ENCODE measurements at places on chromosomes 6 and 20. TPM values are rescaled to one million over a fixed set of nuclear protein-coding genes. Genes with fewer than 3 reads are reported as not detected.

DNA sequence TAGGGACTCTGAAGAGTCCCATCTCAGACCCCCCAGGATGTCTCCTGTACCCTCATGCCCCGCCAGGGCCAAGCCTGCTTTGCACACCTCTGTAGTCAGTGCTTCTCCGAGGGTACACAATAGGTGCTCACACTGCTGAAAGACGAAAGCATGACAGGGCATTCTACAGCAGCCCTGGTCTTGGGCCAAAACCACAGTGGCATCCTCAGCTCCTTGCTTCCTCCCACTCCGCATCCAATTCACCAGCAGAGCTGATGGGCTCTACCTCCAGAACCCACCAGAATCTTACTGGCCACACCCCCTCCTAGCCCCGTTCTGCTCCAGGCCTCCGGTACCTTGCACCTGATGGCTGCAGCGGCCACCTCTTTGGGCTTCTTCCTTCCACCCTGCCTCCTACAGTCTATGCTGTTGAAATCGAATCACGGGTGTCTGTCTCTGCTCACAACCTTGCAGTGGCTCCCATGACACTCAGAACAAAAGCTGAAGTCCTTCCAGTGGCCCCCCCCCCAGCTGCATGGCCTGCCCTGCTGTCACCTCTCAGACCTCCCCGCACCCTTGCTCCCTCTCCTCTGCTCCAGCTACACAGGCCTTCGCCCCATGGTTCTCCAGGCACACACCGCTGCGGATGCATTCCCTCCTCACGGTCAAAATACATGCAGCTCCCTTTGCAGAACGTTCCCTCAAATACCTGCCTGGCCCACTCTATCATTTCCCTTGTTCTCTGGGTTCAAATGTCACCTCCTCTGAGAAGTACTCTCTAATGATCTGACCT, 1.2 kb downstream of the ANGPT4 start:
- no peak overlapping the region for H3K4me3 ChIP-seq
- no peaks in the 10 kb centered on the region for H3K4me1 ChIP-seq
- H3K27ac ChIP-seq, result no peak overlapping the region
- no peak for DNase-seq

DNA sequence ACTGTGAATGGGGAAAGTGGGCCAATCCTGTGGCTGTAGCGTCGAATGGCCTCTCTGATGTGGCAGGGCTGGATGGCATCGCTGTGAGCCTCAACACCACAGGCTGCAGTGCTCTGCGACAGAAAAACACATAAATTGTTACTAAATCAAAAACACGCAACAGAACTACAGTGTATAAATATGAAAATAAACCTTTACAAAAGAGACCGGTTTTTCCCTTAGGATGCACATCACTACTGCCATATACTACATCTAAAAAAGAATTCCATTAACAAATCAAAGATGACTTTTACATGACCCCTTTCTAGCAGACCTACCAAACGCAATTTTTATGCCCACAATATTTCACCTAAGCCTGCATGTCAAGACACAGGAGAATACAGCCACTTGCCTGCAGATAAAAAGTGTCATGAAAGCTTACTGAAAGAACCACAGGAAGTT, 395.5 kb upstream of the RUNX2 start:
- no peaks in the 10 kb centered on the region for H3K36me3 ChIP-seq
- H3K4me3 ChIP-seq, result no peak overlapping the region
- H3K27me3 ChIP-seq, result no peaks in the 10 kb centered on the region
- H3K27ac ChIP-seq, result no peak overlapping the region

DNA sequence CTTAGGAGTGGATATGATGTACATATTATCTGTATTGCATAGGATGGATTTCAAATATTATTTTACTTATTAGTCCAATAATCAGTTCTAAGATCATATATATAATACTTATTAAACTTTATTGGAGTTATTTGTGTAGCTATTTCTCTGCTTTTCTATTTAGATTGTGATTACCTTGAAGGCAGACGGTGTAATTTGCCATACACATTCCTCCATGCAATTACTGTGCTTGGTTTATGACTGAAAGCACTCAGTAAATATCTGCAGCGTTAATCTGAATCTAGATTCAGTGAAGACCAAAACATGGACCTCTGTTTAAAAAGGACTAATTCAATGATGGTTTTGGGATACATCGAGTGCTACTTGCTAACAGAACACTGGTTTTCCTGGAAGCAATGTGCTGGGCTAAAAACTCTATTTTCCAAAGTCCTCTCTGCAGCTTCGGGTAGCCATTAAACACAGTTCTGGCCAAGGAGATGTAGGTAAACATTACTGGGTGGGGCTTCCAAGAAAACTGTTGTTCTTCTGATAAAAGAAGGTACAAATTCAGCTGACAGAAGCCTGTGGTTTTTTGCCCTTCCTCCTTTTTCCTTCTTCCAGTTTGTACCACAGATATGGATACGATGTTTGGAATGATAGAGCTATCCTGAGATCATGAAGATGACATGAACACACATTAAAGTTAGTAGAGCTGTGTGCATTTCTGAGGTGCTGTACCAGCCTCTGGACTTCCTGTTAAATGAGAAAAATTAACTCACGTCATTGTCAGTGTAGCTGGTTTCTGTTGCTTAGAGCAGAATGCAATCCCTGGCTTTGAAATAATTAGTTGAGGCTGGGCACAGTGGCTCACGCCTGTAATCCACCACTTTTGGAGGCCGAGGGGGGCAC, 136.5 kb upstream of the NUP153 start:
- H3K4me3 ChIP-seq, result no peak overlapping the region
- H3K36me3 ChIP-seq, result no peaks in the 10 kb centered on the region
- DNase-seq, result no peak
- no peak overlapping the region for H3K27ac ChIP-seq
- H3K27me3 ChIP-seq, result no peaks in the 10 kb centered on the region

GRCh38 chr20:2872459-2873009, 747 bp upstream of the PTPRA start:
- no peaks in the 10 kb centered on the region for H3K27me3 ChIP-seq
- no peak overlapping the region for H3K27ac ChIP-seq
- peak overlapping the region; percentile 98 for H3K4me3 ChIP-seq
- peak; percentile 30 for DNase-seq
- peaks cover 6% of the 10 kb centered on the region for H3K4me1 ChIP-seq

- no peak overlapping the region for H3K4me3 ChIP-seq
- no peak overlapping the region for H3K27ac ChIP-seq
- DNase-seq, result no peak
Observed at GRCh38 chr6:31470801-31471200, 27.1 kb upstream of the MICB start.

DNA sequence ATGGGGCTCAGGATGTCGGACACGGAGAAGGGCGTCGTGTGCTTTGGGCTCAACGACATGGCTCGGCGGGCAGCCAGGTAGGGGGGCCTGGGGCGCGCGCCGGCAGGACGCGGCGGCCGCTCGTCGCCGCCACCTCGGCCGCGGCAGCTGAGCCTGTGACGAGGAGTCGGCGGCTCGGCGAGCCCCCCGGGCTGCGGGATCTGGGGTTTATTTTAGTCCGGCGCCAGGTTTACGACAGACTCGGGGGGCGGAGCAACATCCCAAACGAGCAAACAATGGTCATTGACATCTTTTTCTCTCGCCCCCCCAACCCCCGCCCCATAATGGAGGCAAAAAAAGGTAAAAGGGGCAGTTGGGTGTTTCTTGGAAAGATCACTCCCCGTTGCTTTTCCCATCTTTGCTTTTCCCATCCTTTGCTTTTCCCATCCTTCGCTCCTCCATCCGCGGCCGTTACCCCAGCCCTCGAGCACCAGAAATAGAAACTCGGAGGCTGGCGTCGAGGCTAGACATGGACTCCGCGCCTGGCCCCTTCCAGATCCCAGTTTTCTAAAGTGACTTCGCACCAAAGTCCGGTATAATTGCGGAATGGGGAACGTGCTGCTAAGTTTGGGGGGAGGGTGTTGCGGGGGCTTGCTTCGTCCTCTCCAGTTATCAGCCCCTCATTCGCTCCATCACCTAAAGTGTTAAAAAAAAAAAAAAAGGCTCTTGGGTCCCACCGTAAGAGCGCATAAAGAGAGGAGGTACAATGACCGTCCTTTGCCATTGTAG, at the start of gene NKX2-4:
TSS of gene NKX2-4 (minus strand) at position 186 of the 768 bp plus-strand sequence. CDS start at position 59, 127 bp downstream.
- H3K27me3 ChIP-seq, result peaks cover 51% of the 10 kb centered on the region
- no peak within 1 kb of the TSS for H3K27ac ChIP-seq
- H3K4me3 ChIP-seq, result no peak within 1 kb of the TSS
- H3K36me3 ChIP-seq, result no peaks in the 10 kb centered on the region

- H3K4me3 ChIP-seq, result no peak overlapping the region
- DNase-seq, result no peak
- no peaks in the 10 kb centered on the region for H3K27me3 ChIP-seq
- H3K27ac ChIP-seq, result no peak overlapping the region
- no peaks in the 10 kb centered on the region for H3K4me1 ChIP-seq
- no peaks in the 10 kb centered on the region for H3K36me3 ChIP-seq
Observed at GRCh38 chr6:48078120-48078519, 32.9 kb downstream of the PTCHD4 start.

GRCh38 chr20:16647875-16648597, 74.8 kb upstream of the KIF16B start:
- no peaks in the 10 kb centered on the region for H3K4me1 ChIP-seq
- DNase-seq, result no peak
- no peaks in the 10 kb centered on the region for H3K36me3 ChIP-seq

Gene THBS2
- total RNA-seq, result 3.3 TPM

- no peaks in the 10 kb centered on the region for H3K36me3 ChIP-seq
- H3K4me1 ChIP-seq, result no peaks in the 10 kb centered on the region
- H3K27me3 ChIP-seq, result no peaks in the 10 kb centered on the region
- H3K4me3 ChIP-seq, result no peak overlapping the region
Observed at GRCh38 chr6:6505111-6505510, 83.4 kb upstream of the LY86 start.

GRCh38 chr20:61661025-61661424, 404.7 kb downstream of the TAF4 start:
- no peaks in the 10 kb centered on the region for H3K4me1 ChIP-seq
- no peaks in the 10 kb centered on the region for H3K36me3 ChIP-seq
- no peaks in the 10 kb centered on the region for H3K27me3 ChIP-seq
- H3K4me3 ChIP-seq, result no peak overlapping the region

GRCh38 chr6:169867751-169868191, 116.3 kb downstream of the ERMARD start:
- no peak overlapping the region for H3K4me3 ChIP-seq
- H3K4me1 ChIP-seq, result no peaks in the 10 kb centered on the region
- no peak for DNase-seq
- no peak overlapping the region for H3K27ac ChIP-seq
- H3K27me3 ChIP-seq, result no peaks in the 10 kb centered on the region

GRCh38 chr20:57361517-57361916, 10.5 kb downstream of the RAE1 start:
- H3K36me3 ChIP-seq, result peaks cover 4% of the 10 kb centered on the region
- no peak overlapping the region for H3K4me3 ChIP-seq
- H3K4me1 ChIP-seq, result no peaks in the 10 kb centered on the region
- no peak for DNase-seq

- H3K4me3 ChIP-seq, result no peak overlapping the region
- H3K36me3 ChIP-seq, result no peaks in the 10 kb centered on the region
- H3K27me3 ChIP-seq, result no peaks in the 10 kb centered on the region
- H3K4me1 ChIP-seq, result no peaks in the 10 kb centered on the region
Observed at GRCh38 chr20:6381887-6382286, 259.1 kb upstream of the FERMT1 start.

DNA sequence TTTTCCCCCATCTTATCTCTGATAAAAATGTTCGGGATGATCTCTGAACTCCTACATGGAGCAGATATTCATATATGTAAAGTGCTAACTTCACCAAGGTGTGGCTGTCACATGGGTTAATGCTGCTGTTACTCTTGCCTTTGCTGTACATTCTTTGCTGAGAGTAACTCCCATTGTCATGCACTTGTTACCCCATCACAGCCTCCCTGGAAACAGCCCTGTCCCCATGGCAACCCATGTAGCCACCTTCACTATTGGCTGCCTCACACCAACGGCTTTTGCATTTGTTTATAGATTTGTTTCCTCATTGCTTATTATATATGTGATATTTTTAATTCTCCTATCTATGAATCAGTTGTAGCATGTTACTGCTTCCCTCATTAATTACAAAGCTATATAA, 17.3 kb upstream of the IBTK start:
- H3K4me1 ChIP-seq, result no peaks in the 10 kb centered on the region
- no peaks in the 10 kb centered on the region for H3K36me3 ChIP-seq
- H3K27ac ChIP-seq, result no peak overlapping the region
- no peak overlapping the region for H3K4me3 ChIP-seq
- no peaks in the 10 kb centered on the region for H3K27me3 ChIP-seq

DNA sequence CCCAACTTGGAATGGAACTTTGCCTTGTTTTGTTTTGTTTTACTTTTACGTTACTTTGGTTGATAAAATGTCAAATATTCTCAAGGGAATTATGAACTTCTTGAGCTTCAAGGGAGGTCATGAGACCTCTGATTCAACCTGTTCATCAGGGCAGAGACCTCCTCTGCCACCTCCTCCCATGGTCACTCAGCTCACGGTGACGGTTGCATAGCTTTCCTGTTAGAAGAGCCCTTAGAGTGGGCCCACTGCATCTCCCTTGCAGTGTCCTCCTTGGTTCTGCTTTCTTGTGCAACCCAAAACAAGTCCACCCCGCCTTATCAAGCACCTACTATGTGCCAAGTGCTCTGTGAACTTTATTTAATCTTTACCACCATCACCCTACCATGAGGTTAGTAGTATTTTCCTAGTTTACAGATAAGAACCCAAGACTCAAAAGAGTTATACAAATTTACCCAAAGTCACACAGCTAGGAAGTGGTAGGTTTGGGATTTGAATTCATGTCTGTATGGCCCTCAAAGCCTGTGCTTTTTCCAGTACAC, 15.5 kb downstream of the TM9SF4 start:
- no peaks in the 10 kb centered on the region for H3K36me3 ChIP-seq
- no peak overlapping the region for H3K27ac ChIP-seq
- no peak overlapping the region for H3K4me3 ChIP-seq
- no peaks in the 10 kb centered on the region for H3K4me1 ChIP-seq
- DNase-seq, result no peak
- no peaks in the 10 kb centered on the region for H3K27me3 ChIP-seq

Gene BPIFA1
- total RNA-seq, result not detected

Gene STK4
- total RNA-seq, result 35.1 TPM

DNA sequence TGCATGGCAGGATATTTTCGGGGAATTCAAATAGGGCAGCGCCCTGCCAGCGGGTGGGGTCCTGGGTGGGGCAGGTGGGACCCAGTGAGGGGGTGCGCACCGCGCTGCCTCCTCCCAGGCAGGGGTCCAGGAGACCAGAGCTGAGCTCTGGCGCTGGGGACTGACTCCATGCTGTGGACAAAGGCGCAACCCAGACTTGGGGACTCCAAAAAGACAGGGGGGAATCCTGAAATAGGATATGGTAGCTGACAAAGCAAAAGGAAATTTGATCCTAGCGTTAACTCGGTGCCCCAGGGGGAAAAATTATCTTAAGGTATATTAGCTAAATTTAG, 23.6 kb downstream of the TFAP2A start:
- H3K27ac ChIP-seq, result no peak overlapping the region
- no peak for DNase-seq
- H3K4me1 ChIP-seq, result no peaks in the 10 kb centered on the region
- peaks cover 5% of the 10 kb centered on the region for H3K27me3 ChIP-seq
- no peak overlapping the region for H3K4me3 ChIP-seq

GRCh38 chr6:56953597-56954402, 1.1 kb upstream of the BEND6 start:
- no peaks in the 10 kb centered on the region for H3K4me1 ChIP-seq
- peak overlapping the region; percentile 57 for H3K4me3 ChIP-seq
- H3K27me3 ChIP-seq, result no peaks in the 10 kb centered on the region
- DNase-seq, result no peak

Gene TGM3
- total RNA-seq, result 0.23 TPM

GRCh38 chr6:113680301-113680700, 176.8 kb upstream of the MARCKS start:
- no peak overlapping the region for H3K27ac ChIP-seq
- H3K27me3 ChIP-seq, result no peaks in the 10 kb centered on the region
- no peaks in the 10 kb centered on the region for H3K36me3 ChIP-seq
- no peaks in the 10 kb centered on the region for H3K4me1 ChIP-seq
- no peak overlapping the region for H3K4me3 ChIP-seq
- DNase-seq, result no peak

Gene MEP1A
- total RNA-seq, result 0.34 TPM

- no peak overlapping the region for H3K27ac ChIP-seq
- H3K4me1 ChIP-seq, result no peaks in the 10 kb centered on the region
- H3K27me3 ChIP-seq, result no peaks in the 10 kb centered on the region
Observed at GRCh38 chr6:16539086-16539931, 222.0 kb downstream of the ATXN1 start.

Measured in prostate gland (tissue), 2 donors.